ENCODE measurements at places on chromosomes 6 and 20.
A peak's percentile ranks its signal among the peaks of the same experiment; 100 is the strongest.

- DNase-seq, result no peak
Observed at GRCh38 chr6:121539439-121539838, 104.0 kb downstream of the GJA1 start.

DNA sequence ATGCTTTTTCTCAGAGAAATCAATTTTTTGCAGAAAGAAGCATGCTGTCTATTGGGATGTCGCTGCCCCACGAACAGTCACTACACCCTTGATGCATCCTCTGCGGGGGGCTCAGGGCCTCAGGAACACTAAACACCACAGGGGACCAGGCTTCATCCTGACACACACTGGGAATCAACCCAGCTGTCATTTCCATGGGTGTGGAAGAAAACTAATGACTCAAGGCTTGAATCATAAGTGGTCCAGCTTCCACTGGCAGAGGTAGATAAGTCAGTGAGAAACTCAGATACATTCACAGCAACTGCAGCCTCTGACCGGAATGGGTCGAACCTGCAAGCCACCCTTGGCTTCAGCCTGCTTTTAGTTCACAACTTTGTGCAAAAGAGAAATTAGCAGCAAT is 81.3 kb upstream of the SPTLC3 start:
- no peak for DNase-seq

DNA sequence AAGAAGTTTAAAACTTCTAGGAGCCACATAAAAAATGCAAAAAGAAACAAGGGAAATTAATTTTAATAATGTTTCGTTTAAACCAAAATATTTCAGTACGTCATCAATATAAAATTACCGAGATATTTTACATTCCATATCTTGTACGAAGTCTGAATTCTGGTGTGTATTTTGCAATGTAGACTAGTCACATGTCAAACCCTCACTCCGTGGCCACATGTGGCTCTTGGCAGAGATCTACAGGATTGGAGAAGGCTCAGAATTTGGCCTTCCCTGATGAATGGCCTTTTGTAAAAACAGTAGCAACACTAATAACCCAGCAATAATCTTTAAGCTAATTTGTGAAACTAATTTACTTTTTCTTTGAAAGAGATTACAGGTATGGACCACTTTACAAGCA is 217.1 kb downstream of the PRL start:
- DNase-seq, result no peak

DNA sequence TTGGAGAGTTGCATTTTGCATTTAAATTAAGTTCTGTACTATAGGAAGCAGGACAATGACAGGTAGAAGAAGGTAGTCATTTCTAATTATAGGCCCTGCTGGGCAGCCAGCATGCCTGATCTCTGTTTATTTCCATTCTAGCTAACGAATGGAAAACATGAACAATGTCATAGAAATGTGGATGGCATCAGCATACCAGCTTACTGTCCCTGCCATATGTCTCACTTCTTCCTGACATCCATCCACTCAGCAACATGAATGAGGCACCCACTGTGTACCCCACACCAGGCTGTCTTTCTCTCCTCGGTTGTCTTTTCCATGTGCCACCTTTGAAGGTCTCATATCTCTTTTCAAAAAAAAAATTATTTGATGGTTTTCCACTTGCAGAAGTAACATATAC is 11.1 kb downstream of the ADTRP start:
- DNase-seq, result no peak

DNA sequence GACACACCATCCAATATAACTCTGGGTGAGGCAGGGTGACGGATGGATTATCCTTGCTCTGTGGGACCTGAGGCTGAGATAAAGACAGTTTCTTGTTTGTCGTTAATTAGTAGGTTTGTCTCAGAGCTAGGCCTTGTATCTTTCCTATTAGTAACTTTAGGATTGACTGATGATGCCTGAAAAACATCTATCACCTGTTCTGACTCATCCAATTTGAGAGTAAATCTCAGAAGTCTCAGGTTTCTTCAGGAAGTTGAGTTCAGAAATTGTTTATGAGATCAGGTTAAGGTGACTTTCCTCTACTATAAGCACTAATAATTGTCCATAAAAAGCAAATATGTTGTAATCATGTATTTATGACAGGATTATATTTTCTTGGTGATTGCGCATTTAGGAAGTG is 129.5 kb upstream of the SUPT3H start:
- no peak for DNase-seq

DNA sequence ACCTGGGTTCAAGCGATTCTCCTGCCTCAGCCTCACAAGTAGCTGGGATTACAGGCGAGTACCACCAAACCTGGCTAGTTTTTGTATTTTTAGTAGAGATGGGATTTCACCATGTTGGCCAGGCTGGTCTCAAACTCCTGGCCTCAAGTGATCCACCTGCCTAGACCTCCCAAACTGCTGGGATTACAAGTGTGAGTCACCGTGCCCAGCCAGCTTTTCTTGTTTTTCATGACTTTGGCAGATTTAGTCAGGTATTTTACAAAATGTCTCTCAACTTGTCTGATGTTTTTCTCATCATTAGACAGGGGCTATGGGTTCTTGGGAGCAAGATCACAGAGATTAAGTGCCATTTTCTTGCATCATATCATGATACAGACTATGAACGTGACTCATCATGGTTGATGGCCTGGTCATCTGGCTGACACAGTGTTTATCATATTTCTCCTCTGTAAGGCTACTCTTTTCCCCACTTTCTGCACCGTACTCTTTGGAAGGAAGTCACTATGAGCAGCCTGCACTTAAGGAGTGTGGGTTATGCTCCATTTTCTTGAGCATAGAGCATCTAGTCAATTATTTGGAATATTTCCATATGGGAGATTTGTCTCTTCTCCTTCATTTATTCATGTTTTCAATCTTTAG is 67.8 kb downstream of the RNF182 start:
- DNase-seq, result no peak

DNA sequence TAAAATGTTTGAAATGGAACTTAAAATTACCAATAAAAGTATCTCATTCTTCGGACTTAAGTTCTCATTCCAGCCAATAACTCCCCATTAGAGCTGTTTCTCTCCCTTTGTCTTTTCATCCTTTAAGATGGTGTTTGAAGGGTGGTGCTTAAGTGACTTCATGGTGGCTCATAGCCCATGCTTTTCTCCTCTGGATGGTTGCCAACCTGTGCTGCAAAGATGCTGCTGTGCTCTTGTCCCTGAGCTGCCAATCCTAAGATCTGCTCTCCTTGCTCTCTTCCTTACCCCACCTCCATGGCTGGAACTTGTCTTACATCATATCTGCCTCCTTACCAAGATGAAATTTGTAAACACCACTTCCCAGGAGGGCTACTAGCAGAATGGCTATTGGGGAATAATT is 31.6 kb upstream of the PNRC1 start:
- no peak for DNase-seq

GRCh38 chr6:101003075-101003474 is 121.9 kb upstream of the ASCC3 start:
- no peak for DNase-seq

DNA sequence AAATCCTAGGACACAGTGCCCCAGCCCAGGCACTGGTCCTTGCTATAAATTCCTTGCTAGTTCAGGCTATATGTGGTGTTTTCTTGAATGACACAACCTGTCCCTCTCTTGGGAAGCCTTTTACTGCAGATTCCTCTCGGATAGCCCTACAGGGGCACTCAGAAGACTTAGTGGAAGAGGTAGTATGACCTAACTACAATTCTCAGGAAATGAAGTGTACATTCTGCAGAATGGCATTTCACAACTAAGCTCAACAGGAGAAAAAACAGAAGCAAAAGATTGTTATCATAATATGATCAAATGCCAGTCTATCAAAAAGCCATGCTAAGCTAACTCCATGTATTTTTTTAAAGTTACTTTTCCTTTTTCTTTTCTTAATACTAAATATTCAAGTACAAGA is 66.3 kb upstream of the FBXL4 start:
- no peak for DNase-seq

- DNase-seq, result peak; percentile 54
Observed at GRCh38 chr6:158231551-158232315, 63.6 kb downstream of the GTF2H5 start.

DNA sequence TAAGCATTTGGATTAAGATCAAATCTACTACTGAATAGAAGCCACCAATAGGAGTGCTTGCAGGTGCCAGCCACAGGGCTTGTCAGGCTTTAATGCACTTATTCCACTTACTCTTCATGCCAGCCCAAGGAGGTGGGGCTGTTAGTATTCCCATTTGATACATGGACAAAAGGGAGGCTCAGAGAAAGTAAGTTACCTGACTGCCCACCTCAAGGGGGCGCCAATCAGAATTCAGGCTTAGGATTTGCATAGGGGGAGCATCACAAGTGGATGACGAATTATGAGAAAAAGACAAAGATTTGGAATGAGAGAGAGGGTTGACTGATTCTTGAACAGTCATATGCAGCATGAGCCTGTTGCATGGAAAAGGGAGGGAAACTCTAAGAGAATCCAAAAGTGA is 188.4 kb upstream of the TSHZ2 start:
- DNase-seq, result peak; percentile 0

GRCh38 chr20:63477944-63478343 is 5.5 kb upstream of the KCNQ2 start:
- DNase-seq, result no peak

DNA sequence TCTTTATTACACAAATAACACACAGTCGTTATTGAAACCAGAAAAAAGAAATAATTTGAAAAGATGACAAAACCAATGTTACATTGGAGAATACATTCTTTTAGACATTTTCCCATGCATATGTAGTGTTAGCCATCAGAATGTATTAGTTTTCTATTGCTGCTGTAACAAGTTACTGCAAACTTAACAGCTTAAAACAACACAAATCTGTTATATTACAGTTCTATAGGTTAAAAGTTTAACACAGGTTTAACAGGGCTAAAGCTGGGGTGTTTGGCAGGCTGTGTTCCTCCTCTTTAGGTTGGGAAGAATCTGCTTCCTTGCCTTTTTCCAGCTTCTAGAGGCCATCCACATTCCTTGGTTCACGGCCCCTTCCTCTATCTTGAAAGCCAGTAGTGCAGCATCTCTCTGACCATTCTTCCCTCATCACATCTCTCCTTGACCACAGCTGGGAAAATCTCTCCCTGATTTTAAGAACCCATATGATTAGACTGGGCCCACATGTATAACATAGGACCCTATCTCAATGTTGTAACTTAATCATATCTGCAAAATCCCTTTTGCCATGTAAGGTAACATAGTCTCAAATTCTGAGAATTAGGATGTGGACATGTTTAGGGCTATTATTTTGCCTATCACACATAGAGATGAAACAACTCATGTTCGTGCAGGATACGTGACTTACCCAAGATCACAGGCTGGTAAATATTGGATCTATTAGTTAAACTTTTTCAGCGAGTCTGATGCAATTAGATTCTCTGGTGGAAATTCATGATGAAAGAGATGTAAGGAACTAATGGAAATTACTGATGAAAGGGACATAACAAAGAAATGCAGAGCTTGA is 145.4 kb upstream of the TMEM170B start:
- no peak for DNase-seq

- DNase-seq, result no peak
Observed at GRCh38 chr20:15705975-15706374, 867.3 kb downstream of the KIF16B start.

- peak; percentile 79 for DNase-seq
Observed at GRCh38 chr6:37171970-37172812, 2.2 kb downstream of the PIM1 start.

GRCh38 chr6:148524976-148525375 is 182.3 kb downstream of the SASH1 start:
- no peak for DNase-seq

- DNase-seq, result no peak
Observed at GRCh38 chr6:102485480-102485879, 1092.0 kb downstream of the GRIK2 start.

GRCh38 chr6:23308166-23308565 is 738.8 kb downstream of the HDGFL1 start:
- DNase-seq, result no peak

GRCh38 chr6:41736186-41736733 is 852 bp upstream of the TFEB start:
- DNase-seq, result no peak

GRCh38 chr6:149150801-149151398 is 166.6 kb upstream of the TAB2 start:
- DNase-seq, result no peak

DNA sequence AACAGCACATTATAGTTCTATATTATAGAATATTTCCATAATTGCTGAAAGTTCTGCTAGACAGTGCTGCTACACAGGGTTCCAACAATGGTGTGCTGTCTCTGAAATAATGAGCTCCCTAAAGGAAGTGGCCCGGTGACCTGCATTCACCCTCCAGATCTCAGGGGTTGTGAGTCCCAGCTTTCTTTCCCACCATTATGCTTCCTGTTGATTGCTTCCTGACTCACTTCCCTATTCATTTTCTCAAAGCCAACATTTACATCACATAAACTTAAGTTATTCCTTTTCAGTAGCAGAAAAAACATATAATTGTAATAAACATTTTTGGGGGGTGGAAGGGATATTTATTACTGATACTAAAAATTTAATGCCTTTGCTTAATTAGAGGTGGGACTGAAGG is 12.9 kb upstream of the CCN6 start:
- no peak for DNase-seq

GRCh38 chr20:19328676-19329075 is 116.2 kb downstream of the SLC24A3 start:
- no peak for DNase-seq

DNA sequence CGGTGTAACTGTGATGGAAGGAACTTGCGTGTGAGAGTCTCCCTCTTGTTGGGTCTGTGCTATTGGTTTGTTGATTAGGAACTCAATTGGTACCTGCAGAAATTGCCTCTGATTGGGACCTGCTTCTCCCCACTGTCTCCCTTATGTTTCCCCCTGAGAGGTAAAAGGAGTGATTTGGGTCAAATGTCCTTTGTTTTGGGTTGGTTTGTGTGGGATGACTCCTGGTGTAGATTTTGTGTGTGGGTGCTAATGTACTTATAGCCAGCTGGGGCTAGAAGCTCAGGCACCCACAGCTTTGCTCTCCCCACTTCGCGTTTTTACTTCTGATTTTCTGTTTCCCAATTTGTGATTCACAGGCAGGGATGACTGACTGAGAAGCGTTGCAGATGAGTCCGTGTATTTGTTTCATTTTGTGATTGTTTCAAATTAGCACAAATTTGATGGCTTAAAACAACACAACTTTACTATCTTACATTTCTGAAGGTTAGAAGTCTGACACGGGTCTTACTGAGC is 79.1 kb downstream of the UTRN start:
- no peak for DNase-seq

DNA sequence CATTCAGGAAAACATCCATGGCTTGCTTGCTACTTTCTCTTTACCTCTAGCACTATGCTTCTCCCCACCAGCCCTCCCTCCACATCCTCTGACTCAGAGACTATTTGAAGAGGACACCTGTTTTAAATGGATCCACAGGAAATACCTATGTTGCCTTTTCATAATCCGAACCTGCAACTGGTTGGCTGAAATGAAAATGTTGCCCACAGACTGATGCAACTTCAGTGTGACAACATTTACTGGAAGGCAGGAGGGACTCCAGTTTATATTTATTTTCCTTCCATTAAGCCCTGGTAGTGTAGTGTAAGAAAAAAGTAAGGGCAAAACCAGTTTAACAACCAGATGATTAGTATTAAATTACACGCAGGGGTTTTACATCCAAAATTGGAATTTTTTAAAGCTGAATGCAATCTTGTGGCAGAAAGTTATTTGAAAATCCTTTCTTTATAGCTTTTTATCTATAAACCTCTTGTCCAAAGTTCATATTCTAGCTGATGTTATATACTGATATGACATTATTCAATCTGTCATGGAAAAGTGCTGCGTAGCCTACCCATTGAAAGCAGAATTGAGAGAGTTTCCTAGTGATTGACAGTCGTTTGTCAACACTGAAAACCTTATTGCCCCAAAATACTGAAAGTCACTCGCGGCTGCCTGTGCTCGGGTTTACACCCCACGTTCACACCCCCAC is 881 bp upstream of the AIG1 start:
- no peak for DNase-seq

- no peak for DNase-seq
Observed at GRCh38 chr20:20321134-20321533, 46.8 kb upstream of the INSM1 start.

Data from stimulated activated CD8-positive, alpha-beta memory T cell treated with anti-CD3 and anti-CD28 coated beads, Interleukin-2, amount 100 ng/mL, for 48 hours (primary cell).